ENCODE measurements at places on chromosomes 7 and 10. TPM values are rescaled to one million over a fixed set of nuclear protein-coding genes. Genes with fewer than 3 reads are reported as not detected.

The HBP1 gene
- total RNA-seq = 249 TPM

DNA sequence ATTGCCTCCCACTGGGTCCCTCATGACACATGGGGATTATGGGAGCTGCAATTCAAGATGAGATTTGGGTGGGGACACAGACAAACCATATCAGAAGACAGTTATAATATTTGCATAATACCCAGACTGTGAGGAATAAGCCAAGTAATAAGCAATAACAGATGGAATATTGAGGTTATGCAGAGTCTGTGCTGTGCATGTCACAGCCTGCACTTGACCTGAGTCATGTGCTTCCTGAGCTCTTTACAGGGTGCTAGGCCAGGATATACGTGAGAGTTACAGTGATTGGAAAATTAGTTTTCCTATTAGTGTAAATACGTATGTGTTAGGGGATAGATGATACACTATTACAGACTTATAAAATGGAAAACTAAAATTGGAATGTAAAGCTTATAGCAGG, 288.7 kb downstream of the SDK1 start:
- no peak for DNase-seq

DNA sequence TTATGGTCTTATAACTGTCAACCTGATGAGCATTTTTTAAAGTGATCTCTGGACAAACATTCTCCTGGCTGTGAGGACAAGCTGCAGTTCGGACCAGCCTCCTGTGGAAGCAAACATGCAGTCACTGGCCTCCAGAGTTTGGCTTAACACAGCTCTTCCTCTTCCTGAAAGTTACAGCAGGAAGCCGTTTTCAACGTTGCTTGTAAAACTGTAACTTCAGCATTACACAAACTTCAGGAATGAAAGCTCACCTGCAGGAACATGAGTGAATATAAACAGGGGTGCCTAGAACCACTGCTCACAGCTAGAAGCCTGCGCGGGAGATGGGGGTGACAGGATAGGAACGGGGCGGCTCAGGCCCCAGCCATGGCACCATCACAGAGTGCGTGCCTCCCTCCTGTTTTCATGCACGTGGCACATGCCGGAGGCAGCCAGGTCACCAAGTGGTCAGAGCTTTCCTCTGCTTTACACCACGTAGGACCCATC, 292.9 kb upstream of the PITRM1 start:
- DNase-seq = no peak

- DNase-seq = no peak
Measured at GRCh38 chr7:16587129-16587528, 58.4 kb downstream of the ANKMY2 start.

GRCh38 chr7:133445617-133446016, 192.7 kb downstream of the EXOC4 start:
- no peak for DNase-seq

DNA sequence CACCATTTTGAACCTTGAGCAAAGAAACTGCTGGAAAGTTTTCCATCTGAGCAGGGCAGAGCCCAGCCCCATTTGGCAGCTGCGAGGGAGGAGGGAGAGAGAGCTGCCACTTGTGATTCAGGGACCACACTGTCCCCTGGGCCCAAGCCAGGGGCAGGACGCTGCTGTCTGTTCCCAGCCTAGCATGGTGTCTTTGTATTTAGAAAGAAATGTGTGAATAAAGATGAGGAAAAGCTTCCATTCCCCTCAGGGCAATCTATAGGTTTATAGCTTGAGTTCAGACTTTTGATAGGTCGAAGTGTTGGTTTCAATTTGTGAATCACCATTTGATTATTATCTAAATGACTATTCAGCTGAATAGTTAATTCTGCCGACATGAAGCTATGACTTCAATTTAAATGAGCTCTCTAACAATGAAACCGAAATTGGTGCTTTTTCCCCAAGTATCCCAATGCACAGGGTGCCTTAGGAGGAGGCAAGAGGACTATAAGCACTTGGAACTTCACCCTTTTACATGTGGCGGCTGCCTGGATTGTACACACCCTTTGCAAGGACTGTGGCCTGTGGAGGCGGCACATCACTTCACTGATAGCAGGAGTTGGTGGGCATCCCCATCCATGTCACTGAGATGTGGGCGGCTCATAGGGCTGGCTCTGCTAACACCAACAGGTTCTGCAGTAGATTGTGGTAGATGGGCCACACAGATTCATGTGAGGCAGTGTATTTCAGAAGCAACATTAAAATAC, 223.5 kb downstream of the CCDC3 start:
- DNase-seq = no peak

Data from natural killer cell (primary cell).